Stimulated activated CD4-positive, alpha-beta T cell treated with anti-CD3 and anti-CD28 coated beads, Interleukin-1b, Interleukin-23, amount 100 ng/mL, for 4 hours (primary cell): ENCODE measurements at places on chromosomes 3 and 15.

- no peak for DNase-seq
Observed at GRCh38 chr15:73168487-73168886, 116.2 kb downstream of the NEO1 start.

DNA sequence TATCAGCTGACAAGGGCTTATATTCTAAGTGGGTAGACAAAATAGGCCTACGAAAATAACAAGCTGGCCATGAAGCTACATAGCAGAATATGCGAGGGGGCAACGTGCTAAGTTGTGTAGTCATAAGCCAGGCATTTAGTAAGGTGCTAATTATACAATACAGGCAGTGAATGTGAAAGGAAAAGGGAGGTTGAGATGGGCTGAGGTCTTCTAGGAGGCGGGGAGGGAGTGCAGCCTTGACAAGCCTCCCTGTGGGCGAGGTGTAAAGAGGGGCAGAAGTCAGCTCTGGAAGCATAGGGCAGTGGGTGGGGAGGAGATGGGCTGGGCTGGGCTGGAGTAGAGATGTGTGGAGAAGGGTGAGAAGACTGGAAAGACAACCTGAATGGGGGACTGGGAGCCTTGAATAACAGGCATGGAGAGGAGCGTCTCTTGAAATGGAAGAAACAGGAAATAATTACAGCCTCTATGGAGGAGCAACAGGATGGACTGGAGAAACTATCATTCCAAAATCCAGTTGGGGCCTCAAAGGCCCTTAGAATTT, 1.2 kb downstream of the TIGIT start:
- DNase-seq, result no peak

DNA sequence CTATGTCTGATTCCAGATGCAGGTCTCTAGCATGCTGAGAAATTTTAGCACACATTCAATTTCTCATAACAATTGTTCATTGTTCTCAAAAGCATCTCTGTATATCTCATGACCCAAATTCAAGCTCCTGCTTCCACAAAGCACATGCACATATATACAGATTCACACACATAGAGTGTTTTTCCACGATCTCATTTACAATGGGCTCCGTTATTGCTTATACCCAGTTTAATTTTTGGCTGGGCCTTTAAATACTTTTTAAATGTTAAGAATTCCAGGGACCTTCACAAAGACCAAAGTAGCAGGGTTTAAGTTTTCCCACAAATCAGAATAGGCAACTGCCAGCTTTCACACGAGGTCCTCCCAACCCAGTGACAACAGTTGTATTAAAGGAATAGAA, 333.5 kb upstream of the SEMA6D start:
- DNase-seq, result no peak

GRCh38 chr3:126464093-126464492, 11.6 kb downstream of the ZXDC start:
- DNase-seq, result no peak

- DNase-seq, result no peak
Observed at GRCh38 chr3:8992199-8992598, 28.9 kb upstream of the RAD18 start.
